ENCODE measurements at places on chromosomes 2 and 18.

- no peak for DNase-seq
These were observed 458.4 kb downstream of the TMX3 start for GRCh38 chr18:68256418-68257067.

DNA sequence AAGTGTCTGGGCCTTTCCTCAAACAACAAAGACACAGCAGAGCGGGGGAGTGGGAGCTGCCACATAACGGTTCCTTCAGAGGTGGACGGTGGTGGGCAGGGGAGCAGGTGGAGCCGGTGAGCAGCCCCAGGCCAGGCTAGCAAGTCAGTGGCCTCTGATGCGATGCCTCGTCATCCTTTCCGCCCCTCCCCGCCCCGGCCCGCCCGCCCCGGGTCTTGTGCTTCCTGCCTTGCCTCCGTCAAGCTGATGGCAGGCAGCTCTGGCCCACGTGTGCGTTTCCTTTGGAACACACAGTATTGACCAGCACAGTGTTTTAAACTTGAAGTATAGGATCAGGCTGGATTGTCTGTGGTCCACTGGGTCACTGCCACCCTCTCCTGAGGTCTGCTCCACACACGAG is 38.9 kb downstream of the PIEZO2 start:
- no peak for DNase-seq

GRCh38 chr2:219384859-219385258 is 2.9 kb downstream of the DNPEP start:
- no peak for DNase-seq

GRCh38 chr2:216350214-216350791 is 22.0 kb downstream of the MARCHF4 start:
- DNase-seq = no peak

GRCh38 chr2:84830095-84830494 is 50.8 kb downstream of the TRABD2A start:
- no peak for DNase-seq

- peak; percentile 8 for DNase-seq
These were observed 188.0 kb downstream of the CDH7 start for GRCh38 chr18:65938592-65939372.

DNA sequence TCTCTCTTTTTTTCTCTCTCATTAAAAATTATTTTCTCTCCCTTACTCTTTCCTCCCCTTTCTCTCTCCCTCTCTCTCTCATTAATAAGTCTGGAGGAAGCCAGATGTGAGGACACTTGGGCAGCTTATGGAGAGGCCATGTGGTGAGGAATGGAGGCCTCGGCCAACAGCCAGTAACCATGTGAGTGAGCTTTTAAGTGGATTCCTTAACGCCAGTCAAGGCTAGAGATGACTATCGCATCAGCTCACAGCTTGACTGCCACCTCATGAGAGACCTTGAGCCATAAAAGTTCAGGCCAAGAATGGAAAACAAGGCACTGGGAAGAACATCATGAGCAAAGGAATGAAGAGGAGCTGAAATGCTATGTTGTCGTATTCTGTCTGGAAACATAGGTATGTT is 39.1 kb downstream of the ETAA1 start:
- DNase-seq = no peak

GRCh38 chr2:54047091-54047490 is 68.3 kb upstream of the ACYP2 start:
- DNase-seq = no peak

DNA sequence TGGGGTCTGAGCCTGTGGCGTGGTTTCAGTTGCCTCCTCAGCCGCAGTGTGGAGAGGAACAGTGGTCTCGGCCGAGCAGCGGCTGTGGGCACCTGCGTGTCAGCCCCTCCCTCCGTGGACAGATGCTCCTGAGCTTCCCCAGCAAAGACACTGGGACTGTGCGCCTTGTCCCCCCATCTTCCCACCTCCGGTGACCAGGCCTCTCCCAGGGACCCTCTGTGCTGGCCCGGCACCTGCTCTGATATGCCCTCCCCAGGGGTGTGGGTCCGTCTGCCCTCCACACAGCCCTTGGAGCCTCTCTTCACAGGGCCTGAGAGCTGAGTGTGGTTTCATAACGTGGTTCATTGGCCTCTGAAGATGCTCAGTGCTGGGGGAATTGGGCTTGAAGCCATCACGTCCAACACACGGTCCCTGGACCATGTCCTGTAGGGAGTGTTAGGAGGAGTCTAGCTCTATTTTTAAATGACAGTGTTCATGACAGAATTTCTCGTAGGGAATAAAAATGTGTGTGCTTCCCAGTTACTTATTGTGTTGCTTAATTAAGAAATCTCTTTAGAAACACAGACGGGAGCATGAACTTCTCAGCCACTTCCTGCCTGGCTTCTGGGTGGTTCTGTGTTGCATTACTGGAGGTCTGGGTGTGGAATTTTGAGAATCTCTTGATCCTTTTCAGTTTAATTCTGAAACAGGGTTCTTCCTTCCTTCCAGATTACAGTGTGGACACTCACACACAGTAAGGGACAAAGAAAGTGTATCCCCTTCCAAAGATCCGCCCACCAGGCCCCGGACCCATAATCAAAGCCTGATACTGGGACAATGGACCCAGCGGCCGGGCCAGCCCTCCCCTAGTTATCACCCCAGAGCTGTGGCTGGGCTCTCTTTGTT is 110.7 kb downstream of the NFATC1 start:
- no peak for DNase-seq

GRCh38 chr2:10221976-10222870 is 80.5 kb upstream of the HPCAL1 start:
- no peak for DNase-seq

DNA sequence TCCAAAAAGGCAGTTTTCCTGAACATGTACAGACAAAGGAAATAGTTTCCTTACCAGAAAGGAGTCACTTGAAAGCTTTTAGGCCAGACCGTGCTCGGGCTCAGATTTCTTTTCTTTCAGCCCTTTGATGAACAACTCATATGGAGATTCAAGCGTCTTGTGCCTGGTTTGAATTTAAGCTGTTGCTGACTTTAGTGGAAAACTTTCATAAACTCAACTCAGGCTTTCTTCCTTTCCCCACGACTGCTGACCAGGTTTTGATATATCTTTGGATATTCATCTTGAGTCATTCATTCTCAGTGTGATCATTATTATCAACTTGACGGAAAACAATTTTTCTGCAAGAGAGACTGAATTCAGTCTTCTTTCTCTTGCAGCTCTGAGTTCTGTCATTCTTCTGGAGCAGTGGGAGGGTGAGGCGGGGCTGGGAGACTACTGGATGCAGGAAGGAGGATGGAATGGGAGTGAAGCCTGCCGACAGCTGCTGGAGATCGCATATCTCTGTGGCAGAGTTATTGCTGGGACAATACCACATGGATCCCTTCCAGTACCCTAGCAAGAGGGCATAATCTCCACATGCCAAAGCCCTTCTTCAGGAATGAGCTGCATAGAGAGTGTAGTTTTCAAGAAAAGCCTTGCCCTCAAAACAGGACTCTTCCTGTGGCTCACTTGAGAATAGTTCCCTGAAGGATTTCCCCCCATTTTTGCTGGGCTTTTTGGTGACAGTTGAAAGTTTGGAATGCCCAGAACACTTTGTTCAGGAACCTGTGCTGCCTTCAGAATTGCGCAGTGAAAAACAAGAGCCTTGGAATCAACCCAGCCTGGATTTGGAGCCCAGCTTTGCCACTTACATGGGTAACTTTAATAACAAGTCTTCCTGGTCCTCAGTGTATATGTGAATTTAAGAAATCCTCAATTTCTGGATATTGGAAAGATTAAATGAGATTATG is 364.4 kb downstream of the ZNF521 start:
- DNase-seq = no peak

DNA sequence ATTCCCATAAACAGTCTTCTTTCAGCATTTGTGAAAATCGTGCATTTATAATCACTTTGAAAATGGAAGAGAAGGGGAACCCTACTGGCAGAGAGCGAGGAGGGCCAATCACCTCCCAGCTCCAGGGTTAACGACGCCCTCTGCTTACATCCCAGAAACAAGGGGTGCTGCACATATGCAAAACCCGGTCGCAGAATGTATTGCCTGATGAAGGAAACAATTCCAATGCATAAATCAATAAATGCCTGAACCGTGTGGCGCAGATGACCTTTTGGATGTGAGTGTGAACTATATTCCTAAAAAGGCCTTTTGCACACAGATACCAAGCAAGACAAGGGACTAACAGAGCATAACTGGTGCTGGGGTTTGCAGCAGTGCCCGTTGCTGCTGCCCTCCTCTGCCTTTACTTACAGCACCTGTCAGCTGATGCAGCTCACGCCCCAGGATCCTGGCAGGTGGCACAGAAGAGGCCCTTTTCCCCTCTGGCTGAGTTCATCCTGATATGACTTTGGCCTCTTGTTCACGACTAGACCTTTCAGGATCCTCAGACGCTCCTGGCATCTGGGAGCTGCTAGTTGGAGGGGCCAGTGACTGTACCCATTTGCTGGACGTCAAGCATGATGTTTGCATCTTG is 67.8 kb downstream of the MYT1L start:
- no peak for DNase-seq

- no peak for DNase-seq
These were observed 282.4 kb upstream of the CYRIA start for GRCh38 chr2:16948053-16948452.

GRCh38 chr2:1745171-1746023 is 1.1 kb upstream of the PXDN start:
- no peak for DNase-seq

DNA sequence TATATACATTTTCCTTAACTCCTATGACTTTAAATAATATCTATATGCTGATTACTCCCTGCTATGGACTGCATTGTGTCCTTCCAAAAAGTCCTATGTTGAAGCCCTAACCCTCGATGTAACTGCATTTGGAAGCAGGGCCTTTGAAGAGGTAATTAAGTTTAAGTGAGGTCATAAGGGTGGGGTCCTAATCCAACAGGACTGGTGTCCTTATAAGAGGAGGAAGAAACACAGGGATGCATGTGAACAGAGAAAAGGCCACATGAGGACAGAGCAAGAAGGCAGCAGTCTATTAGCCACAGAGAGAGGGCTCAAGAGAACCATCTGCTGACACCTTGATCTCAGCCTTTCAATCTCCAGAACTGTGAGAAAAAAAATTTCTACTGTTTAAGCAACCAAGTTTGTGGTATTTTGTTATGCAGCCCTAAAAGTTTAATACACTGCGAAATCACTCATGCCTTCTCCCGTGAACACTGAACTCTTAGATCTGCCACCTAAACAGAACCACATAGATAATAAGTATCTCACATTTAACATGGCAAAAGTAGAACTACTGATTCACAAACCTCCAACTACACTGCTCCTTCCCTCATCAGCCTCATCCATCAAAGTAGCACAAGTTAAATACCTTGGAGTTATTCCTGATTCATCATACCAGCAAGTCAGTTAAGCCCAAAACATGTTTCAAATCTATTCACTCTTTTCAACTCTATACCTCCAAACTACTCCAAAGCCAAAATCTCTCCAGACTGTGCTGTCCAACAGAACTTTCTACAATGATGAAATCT is 65.4 kb downstream of the HIBCH start:
- no peak for DNase-seq

GRCh38 chr18:34223893-34224422 is 755 bp downstream of the NOL4 start:
- no peak for DNase-seq

DNA sequence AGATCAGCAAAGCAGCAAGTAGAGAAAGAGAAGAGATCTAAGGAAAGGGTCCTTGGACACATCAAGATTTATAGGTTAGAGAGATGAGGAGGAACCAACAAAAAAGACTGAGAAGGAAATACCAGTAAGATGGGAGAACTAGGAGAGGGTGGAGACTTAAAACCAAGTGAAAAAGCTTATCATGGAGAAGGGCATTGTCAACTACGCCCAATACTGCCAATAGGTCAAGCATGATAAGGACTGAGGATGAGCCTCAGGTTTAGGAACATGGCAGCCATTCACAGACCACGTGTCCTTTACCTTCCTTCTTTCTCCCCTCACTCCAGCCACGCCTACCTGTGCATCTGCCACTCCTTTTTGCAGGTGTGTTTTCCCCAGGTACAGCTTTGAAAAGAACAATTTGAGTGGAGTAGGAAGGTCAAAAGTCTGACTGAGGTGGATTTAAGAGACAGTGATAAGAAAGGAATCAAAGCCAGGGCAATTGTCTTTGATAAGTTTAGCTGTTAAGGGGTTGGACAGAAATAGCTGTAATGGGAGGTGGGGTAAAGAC is 238.7 kb downstream of the STK39 start:
- DNase-seq = no peak

DNA sequence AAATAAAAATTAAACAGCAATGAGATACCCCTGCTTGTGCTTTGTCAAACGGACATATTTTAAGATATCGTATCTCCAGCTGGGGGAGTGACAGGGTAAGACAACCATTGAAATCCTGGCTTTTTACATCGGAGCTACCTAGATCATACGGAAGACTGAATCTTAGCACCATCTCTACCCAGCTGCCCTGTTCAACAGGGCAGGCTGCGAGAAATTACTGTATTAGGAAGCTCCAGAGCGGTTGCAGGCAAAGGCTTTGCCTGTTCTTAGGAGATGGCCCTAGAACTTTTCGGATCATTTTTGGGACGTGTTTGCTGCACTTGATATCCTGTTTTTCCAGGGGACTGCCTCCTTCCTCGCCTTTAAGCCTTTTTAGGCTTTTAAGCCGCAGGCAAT is 2.0 kb upstream of the PRKCE start:
- no peak for DNase-seq

GRCh38 chr2:96075199-96075771 is 40.6 kb upstream of the GPAT2 start:
- no peak for DNase-seq

GRCh38 chr2:128601298-128602037 is 282.8 kb upstream of the HS6ST1 start:
- no peak for DNase-seq

- no peak for DNase-seq
These were observed 182.2 kb upstream of the CDH2 start for GRCh38 chr18:28359176-28359575.

DNA sequence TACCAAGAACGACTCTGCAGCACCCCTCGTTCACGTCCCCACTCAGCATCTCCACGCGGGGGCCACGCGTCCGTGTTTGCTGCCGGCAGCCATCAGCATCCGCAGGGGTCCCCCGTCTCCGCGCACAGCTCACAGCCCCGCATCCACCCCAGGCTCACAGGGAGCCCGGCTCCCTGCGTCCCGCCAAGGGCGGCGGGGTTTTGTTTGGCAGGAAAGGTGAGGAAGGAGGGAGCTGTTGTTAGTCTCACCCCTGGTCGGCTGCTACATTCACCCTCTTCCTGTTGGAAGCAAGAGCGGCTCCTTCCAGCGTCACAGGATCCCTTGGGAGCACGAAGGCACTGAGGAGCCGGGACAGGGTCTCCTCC is 131.0 kb upstream of the CTDP1 start:
- no peak for DNase-seq

GRCh38 chr2:205731583-205731981 is 49.3 kb downstream of the NRP2 start:
- DNase-seq = no peak

- no peak for DNase-seq
These were observed 153.3 kb upstream of the RBMS1 start for GRCh38 chr2:160646684-160647444.

- peak; percentile 88 for DNase-seq
These were observed 63.1 kb downstream of the RHOB start for GRCh38 chr2:20509770-20510490.

- DNase-seq = no peak
These were observed 34.7 kb upstream of the MCFD2 start for GRCh38 chr2:46950314-46950713.

GRCh38 chr2:6639929-6640620 is 225.6 kb downstream of the CMPK2 start:
- no peak for DNase-seq
